Endodermal cell (in vitro differentiated cells): ENCODE measurements at places on chromosomes 2 and 18. TPM values are rescaled to one million over a fixed set of nuclear protein-coding genes. Genes with fewer than 3 reads are reported as not detected.

OR6B2 gene
- total RNA-seq = not detected in 3 replicates

DBI gene
- total RNA-seq = 138 and 160 TPM in 2 replicates

TIMM21 gene
- total RNA-seq = 29.2 and 30.2 TPM in 2 replicates

TSPYL6 gene
- total RNA-seq = not detected in 2 replicates

DHRS9 gene
- total RNA-seq = not detected in 3 replicates

ACMSD gene
- not detected in 2 replicates for total RNA-seq

PLCL1 gene
- total RNA-seq = 0.04 and 0.07 TPM in 2 replicates

SERPINB13 gene
- not detected in 3 replicates for total RNA-seq

GATA6 gene
- total RNA-seq = 106 to 288 TPM (median 113 TPM) in 3 replicates

CCDC141 gene
- total RNA-seq = 142 to 160 TPM (median 144 TPM) in 3 replicates

SNX17 gene
- 75.6 and 81.2 TPM in 2 replicates for total RNA-seq

TUBA3D gene
- not detected in 3 replicates for total RNA-seq

HOXD10 gene
- total RNA-seq = 0.94 TPM in 1 of 3 replicates, not detected in the others

TRIM43 gene
- not detected in 2 replicates for total RNA-seq

PLA2R1 gene
- total RNA-seq = 0.80 to 2.0 TPM (median 1.4 TPM) in 3 replicates

TRABD2A gene
- total RNA-seq = 7.2 to 8.1 TPM (median 7.7 TPM) in 3 replicates

COLEC12 gene
- 88.8 to 130 TPM (median 123 TPM) in 3 replicates for total RNA-seq

CXCR4 gene
- total RNA-seq = 454 and 496 TPM in 2 replicates

PRKRA gene
- 63.4 and 66.4 TPM in 2 replicates for total RNA-seq

PRPF40A gene
- total RNA-seq = 180 and 190 TPM in 2 replicates

GCG gene
- total RNA-seq = not detected in 2 replicates

RAB6C gene
- 0.22 TPM in 1 of 3 replicates, not detected in the others for total RNA-seq

MROH2A gene
- total RNA-seq = not detected in 2 replicates

POTEJ gene
- total RNA-seq = not detected in 3 replicates
